ENCODE measurements at places on chromosomes 12 and 14.
A peak's percentile ranks its signal among the peaks of the same experiment; 100 is the strongest.

- no peak for DNase-seq
Measured at GRCh38 chr12:54060975-54061778, 7.5 kb downstream of the HOXC4 start.

GRCh38 chr14:58171090-58171489 is 19.1 kb upstream of the ARMH4 start:
- DNase-seq: peak; percentile 48

- DNase-seq: no peak
Measured at GRCh38 chr14:101797856-101798255, 36.3 kb downstream of the PPP2R5C start.

GRCh38 chr14:95979339-95980042 is 59.7 kb upstream of the C14orf132 start:
- no peak for DNase-seq

GRCh38 chr14:60514378-60514740 is 5.4 kb downstream of the SIX6 start:
- no peak for DNase-seq

GRCh38 chr14:54177019-54177418 is 219.8 kb upstream of the CDKN3 start:
- no peak for DNase-seq

DNA sequence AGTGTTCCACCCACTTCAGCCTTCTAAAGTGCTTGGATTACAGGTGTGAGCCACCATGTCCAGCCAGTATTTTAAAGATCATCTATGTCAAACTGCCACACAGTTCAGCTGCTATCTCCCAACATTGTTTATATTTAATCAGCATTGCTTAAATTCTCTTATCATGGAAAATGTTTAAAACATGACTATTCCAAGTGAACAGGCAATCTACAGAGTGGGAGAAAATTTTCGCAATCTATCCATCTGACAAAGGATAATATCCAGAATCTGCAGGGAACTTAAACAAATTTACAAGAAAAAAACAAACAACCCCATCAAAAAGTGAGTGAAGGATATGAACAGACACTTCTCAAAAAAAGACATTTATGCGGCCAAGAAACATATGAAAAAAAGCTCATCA is 69.4 kb upstream of the NAV3 start:
- DNase-seq: no peak

- DNase-seq: no peak
Measured at GRCh38 chr12:102026728-102027127, 35.1 kb downstream of the WASHC3 start.

GRCh38 chr14:100051103-100051502 is 14.1 kb upstream of the EVL start:
- no peak for DNase-seq

DNA sequence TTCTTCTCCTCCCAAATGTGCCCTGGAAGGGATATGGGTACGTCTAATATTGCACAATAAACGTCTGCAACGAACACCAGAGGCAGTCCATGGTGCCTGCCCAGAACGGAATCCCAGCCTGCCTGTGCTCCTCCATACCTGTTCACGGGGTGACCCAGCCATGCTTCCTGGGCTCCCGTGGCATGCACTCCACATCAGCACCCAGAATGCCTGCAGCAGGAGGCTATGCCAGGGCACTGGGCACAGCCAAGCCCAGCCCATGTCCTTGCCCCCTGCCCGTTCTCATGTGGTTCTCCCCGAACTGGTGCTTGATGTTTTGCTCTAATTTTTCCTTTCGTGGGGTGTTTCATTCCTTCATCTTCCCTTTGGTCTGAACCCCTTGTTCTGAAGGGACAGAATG is 404.3 kb downstream of the BCL11B start:
- no peak for DNase-seq

- no peak for DNase-seq
Measured at GRCh38 chr14:88852632-88853031, 28.2 kb downstream of the TTC8 start.

DNA sequence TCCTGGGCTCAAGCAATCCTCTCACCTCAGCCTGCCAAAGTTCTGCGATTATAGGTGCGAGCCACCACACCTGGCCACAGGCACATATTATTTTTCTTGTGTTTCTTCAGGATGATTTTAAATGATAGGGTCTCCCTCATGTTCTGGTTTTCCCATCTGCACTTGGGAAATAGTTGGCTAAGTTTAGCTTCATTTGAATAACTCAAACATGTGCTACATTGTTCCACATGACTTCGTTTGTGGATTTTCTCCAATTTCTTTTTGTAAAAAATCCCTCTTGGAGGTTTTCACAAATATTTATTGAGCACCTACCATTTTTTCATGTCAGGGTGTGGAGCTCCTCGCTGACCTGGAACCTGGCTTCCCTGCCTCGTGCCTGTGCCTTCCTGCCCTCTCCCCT is 55.2 kb upstream of the GNPNAT1 start:
- no peak for DNase-seq

- no peak for DNase-seq
Measured at GRCh38 chr12:15276088-15276698, 46.1 kb upstream of the PTPRO start.

- DNase-seq: no peak
Measured at GRCh38 chr14:63163306-63163705, 40.9 kb upstream of the RHOJ start.

DNA sequence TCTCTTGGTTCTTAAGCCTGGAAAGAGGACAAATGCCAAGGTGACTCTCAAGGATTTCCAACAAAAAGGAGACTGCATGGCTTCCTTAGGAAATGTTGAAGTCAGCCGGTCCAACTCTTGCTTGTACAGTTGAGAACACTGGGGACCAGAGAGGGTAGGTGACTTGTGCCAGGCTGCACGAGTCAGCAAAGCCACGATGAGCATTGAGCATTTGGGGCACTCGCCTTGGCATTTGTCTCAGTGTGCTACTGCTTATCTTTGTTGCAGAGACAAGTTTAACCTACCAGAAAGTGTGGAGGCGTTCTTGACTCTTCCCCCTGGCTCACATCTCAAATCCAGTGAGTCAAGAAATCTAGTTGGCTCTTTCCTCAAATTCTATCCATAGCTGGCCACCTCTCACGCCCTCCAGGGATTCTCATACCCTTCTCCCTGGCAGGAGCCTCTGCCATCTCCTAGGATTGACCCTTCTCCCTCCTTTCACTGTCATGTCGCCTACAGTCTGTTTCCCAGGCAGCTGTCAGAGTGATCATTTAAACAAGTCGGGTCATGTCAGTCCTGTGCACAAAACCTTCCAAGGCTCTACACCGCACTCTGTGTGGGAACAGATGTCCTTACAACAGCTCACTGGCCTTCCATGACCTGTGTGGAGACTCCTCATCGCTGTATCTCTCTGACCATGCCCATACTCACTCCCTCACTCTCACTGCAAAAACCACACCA is 17.2 kb upstream of the KRT83 start:
- peak; percentile 10 for DNase-seq

- DNase-seq: peak; percentile 46
Measured at GRCh38 chr12:96719660-96720362, 187.2 kb upstream of the NEDD1 start.

GRCh38 chr12:125340791-125341190 is 275.6 kb downstream of the AACS start:
- no peak for DNase-seq

GRCh38 chr12:114404926-114405518 is 922 bp downstream of the TBX5 start:
- DNase-seq: no peak

- DNase-seq: no peak
Measured at GRCh38 chr12:19964549-19964948, 403.8 kb upstream of the PDE3A start.

- DNase-seq: no peak
Measured at GRCh38 chr12:66403746-66404145, 101.5 kb downstream of the HELB start.

GRCh38 chr14:54457609-54457996 is 16.4 kb upstream of the CNIH1 start:
- no peak for DNase-seq

DNA sequence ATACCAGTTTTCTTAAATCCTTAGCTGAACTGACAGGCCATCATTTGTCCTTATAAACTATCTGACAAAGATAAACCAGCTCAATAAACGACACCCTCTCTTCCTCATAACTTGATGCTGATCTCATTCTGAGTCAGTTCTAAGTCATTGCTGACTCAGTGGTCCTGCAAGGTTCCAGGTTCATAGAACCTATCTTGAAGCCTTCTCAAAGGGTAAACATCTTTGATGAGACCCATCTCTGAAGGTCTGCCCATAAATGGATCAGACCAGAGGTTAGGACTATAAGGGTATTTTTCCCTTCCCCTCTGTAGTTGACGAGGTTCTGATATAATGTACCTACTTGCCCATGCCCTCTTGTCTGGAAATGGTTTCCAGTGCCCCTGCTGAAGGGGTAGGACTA is 11.9 kb downstream of the NAA25 start:
- DNase-seq: no peak

DNA sequence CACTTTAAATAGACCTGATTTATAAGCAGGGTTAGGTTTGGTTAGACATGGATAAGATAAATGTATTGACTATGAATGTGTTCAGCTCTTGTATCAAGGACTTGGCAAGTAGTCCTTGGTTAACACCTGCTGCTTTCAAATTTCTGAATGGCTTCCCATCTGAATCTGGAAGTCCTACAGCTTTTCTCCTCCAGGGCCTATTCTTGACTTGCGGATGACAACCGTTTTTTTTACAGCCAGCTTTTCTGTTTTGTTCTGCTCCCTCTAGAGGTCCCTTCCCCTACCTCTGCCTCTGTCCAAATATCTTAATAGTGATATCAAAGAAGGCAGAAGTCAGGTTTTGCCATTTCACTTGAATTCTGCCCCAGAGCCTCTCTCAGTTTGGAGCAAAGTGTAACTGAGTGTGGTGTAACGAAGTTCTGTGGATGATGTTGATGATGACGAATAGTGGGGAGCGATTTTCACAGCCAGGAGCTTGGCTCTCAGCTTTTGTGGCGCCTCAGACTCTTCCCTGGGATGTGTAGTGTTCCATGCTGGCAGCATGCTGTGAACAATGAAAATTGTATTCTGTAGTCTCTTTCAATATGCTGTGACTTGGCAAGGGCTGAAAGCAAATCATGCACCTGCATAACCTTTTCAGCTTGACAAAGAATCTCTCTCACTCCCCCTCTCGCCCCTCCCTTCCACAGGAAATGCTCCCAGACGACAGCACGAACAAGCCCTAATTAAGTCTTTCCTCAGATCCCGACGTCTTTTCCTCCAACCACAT is 5.0 kb upstream of the SLC4A8 start:
- DNase-seq: no peak

- DNase-seq: no peak
Measured at GRCh38 chr14:104685998-104686610, 3.3 kb upstream of the INF2 start.

DNA sequence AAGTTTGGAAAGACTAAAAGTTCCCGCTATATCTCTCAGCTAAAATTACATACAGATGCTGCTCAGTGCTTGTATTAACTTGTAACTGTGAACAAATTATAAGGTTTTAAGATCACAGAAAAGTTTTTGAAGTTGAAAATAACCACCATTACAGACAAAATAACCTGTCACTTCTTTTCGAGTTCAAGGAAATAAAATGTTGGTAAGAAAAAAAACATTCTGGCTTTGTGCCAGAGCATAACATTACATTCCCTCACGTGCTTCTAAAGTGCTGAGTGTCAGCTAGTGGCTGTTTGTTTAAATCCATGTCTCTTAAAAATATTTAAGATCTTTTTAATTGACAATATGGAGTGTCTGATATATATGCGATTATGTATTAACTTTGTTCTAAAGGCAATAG is 27.2 kb upstream of the ADAMTS20 start:
- DNase-seq: no peak

- DNase-seq: no peak
Measured at GRCh38 chr12:107597695-107598410, 87.7 kb upstream of the PWP1 start.

DNA sequence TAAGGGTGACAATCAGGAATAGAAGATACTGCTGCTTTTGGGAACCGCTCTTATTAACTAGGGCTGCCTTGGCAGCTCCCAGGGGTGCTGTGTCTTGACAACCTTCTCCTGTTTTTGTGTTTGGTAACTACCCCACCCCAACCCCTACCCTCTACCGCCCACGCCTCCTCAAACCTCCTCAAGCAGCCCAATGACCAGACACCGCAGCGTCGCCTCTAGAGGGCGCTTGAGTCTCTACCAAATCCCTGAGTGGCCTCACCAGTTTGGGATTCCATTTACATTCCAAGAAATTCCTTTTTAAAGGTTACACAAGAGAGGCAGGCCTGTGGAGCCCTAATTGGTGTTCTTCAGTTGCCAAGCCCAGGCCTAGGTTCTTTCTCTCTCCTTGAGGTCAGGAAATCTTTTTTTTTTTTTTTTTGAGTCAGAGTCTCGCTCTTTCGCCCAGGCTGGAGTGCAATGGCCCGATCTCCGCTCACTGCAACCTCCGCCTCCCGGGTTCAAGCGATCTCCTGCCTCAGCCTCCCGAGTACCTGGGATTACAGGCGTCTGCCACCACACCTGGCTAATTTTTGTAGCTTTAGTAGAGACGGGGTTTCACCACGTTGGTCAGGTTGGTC is 72.4 kb upstream of the USP44 start:
- DNase-seq: peak; percentile 37

DNA sequence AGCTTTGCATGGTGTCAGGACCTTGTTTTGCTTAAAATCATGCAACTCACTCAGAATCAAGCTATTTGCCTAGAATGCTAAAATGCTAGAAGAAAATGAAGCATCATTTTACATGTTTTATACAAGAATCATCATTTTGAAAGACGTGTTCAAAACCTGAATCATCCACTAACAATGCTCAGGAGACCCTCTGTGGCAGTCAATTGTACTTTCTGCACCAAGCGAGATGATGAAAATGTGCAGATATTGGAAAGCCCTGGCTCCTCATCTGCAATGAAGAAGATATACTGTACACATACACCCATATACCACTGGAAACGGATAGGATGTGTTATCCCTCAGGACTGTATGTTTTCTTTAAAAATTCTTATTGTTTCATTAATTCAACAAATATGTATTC is 92.7 kb downstream of the DYRK2 start:
- DNase-seq: no peak

DNA sequence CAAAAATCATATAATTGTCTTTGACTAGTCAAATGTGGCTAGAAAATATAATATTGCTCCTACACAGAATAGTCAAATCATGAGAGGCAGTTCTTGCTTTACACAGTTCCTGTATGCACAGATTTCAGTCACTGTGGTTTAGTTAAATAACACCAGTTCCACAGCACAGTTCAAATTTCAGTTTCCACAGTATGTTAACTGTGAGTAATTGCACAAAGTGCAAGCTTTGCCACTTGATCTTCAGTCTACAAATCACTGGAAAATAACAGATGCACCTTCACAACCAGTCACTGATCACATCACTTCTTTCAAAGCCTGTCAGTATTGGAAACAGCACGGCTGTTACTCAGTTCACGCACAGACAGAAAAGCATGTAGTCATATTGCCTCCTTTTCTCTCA is 38.7 kb downstream of the KCNH5 start:
- no peak for DNase-seq

GRCh38 chr12:115570069-115570777 is 707.3 kb downstream of the MED13L start:
- no peak for DNase-seq

- DNase-seq: no peak
Measured at GRCh38 chr12:47707355-47707754, 1.5 kb upstream of the RPAP3 start.

GRCh38 chr12:30687265-30687986 is 8.2 kb downstream of the IPO8 start:
- no peak for DNase-seq

GRCh38 chr14:104026024-104026423 is 59.5 kb upstream of the ASPG start:
- DNase-seq: no peak

GRCh38 chr12:116323406-116324386 is 46.2 kb upstream of the MED13L start:
- no peak for DNase-seq

GRCh38 chr12:10794222-10794621 is 8.2 kb downstream of the TAS2R7 start:
- DNase-seq: no peak
